ENCODE measurements at places on chromosomes 11 and 22.

DNA sequence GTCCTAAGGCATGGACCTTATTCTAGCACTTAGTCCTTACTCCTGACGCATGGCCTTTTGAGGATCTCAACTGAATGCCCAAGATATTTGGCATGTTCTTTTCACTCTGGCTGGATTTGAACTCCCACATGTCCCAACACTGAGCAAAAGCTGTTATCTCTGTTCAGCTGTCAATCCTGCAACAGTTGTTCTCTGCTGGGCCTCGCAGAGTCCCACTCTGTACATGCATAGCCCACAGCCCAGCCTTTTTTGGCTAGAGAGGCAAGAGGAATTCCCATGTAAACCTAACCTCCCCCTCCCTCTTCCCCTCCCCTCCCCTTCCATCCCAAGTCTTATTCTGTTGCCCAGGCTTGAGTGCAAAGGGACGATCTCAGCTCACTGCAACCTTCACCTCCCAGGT, 21.8 kb upstream of the DRG1 start:
- DNase-seq: no peak

GRCh38 chr11:76803023-76803422, 19.9 kb downstream of the TSKU start:
- no peak for DNase-seq

DNA sequence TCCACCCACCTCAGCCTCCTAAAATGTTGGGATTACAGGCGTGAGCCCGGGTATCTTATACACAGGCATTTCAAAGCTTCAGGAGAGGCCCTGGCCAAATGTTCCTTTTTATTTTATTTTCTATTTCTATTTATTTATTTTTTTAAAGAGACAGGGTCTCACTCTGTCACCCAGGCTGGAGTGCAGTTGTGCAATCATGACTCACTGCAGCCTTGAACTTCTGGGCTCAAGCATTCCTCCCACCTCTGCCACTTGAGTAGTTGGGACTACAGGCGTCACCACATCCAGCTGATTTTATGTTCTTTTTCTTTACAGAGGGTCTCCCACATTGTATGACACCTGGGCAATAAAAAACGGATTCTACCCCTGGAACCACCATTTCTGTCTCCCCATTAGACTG, 71.2 kb downstream of the FBXO7 start:
- DNase-seq: no peak

DNA sequence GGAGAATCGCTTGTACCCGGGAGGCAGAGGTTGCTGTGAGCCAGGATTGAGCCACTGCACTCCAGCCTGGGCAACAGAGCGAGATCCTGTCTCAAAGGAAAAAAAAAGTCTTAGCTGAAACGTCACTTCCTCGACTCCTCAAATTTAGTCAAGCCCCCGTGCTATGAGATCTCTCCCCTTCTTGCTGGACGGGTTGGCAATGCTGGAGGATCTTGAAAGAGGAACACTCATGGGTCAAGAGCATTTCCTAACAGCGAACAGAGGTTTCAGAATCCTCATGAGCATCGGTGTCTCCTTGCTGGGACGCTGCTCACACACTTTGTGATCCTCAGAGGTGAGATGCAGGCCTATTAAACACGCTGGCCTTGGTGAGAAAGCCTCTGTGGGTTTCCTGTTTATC, 35.9 kb downstream of the APOL3 start:
- DNase-seq: no peak

Measured in stimulated activated CD8-positive, alpha-beta memory T cell treated with anti-CD3 and anti-CD28 coated beads, Interleukin-15, amount 100 ng/mL, for 48 hours (primary cell).